ENCODE measurements at places on chromosomes 6 and 20. TPM values are rescaled to one million over a fixed set of nuclear protein-coding genes. Genes with fewer than 3 reads are reported as not detected.

Gene TMEM217
- total RNA-seq: 1.4 TPM

Gene MATN4
- not detected for total RNA-seq

Gene VGLL2
- not detected for total RNA-seq

Gene TPX2
- total RNA-seq: 11.4 TPM

Gene EYA4
- total RNA-seq: 1.00 TPM

GRCh38 chr6:10951675-10952282 lies 64.9 kb downstream of the SYCP2L start:
- no peak for DNase-seq

GRCh38 chr6:169396554-169397163 lies 143.0 kb upstream of the THBS2 start:
- no peak for DNase-seq

DNA sequence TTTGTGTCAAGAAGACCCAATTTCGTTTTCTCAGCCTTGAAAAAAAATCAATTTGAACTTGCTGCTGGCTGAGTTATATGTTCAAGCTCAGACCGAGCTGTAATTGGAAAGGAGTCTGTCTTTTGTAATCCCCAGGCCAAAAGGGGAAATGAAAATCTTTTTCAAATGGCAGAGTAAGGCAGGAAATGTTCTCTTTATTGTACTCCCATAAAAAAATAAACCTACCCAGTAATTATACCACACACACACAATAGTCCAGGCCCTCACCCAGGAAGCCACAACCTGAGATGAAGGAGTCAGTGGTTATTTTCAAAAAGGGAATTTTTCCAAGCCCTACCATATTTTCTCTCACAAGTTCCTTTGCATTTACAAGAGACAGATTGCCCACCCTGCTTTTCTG lies 45.3 kb downstream of the CLIC5 start:
- DNase-seq: no peak

DNA sequence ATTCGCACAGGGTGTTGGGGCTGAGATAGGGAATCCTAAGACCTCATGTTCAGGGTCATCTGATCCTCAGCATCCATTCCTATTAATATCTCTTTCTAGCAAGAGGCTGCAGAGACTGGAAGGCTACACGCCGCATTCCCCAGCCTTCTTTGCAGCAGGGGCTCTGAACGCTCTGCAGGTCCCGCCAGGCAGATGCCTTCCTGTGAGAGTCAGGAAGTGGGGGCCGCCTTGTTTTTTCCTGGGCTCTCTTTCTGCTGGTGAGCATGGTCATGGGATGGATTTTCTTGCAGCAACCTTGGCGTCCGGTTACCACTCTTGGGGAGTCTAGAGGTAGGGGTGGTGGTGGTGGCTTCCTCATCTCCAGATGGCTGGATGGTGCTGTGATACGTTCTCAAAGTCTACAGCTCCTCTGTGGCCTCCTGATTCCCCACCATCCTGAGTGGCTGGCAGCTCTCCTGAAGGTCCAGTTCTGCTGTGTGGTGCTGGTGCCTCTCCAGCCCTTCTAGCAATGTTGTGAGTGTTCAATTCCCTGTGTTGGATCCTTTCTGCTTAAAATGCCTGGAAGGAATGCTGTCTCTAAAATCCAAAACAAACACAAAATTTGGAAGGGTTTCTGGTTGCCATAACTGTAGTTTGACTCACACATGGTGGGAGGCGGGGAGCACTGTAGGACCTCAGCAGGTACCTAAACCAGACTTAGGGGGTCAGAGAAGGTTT lies 111.9 kb downstream of the CEBPB start:
- no peak for DNase-seq

- no peak for DNase-seq
These were observed 136.1 kb downstream of the PDSS2 start for GRCh38 chr6:107323133-107323785.

GRCh38 chr6:125658759-125659431 lies 90.5 kb upstream of the HEY2 start:
- no peak for DNase-seq

DNA sequence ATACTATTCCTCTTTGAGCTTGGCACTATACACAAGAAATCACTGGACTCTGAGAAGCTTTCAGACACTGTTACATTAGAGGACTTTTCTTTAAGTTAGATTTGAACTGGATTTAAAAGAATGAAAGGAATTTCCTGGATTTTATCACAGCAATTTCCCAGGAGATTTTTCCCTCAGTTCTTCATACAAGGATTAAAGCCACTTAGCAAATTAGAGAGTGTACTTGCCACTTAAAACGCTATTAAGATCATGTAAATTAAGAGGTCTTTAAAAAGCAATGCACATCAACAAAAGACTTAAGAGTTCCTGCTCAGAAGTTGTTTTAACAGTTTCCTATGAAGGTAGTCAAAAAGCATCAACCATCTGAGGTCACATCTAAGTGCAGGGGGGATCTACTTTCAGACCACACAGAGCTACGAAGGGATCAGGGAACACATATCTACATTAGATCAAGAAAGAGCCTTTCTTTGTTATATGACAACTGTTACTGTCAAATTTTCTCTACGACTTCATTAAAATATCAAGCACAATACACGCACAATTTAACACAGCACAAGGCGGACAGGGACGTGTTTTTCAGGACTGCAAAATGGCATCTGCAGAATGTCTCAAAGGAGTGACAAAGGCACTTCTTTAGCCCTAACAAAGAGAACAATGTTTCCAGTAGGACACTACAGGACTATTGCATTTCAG lies 65.8 kb downstream of the EPB41L2 start:
- DNase-seq: no peak

GRCh38 chr6:97282238-97282725 lies 734 bp downstream of the MMS22L start:
- no peak for DNase-seq

DNA sequence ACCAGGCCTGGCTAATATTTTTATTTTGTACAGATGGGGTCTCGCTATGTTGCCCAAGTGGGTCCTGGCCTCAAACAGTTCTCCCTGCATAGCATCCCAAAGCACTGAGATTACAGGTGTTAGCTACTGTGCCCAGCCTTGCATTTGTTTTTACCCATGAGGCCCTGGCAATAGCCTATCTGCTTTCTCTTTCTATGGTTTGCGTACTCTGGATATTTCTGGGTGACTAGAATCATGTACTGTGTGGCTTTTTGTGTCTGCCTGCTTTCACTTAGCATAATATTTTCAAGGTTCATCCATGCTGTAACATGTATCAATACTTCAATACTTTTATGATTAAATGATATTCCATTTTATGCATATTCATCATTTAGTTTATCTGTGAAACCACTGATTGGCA lies 451.7 kb downstream of the GRIK2 start:
- no peak for DNase-seq

DNA sequence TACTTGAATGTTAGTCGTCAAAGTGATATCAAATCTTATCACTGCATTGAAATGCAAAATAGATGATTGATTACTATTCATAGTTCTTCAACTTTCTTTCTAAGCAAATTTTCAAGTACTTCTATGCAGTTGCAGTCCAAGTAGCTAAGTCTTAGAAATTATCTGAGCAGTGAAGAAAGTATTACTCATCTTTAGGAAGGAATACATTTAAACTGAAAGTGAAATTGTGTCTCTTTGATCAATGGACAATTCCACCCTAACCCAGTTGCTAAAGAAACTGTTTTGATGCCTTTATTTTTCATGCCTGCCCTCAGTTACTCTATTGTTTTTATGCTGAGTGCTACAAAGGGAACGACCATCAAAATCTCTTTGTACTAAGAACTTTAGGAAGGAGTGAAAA lies 337.4 kb downstream of the GRIK2 start:
- DNase-seq: no peak

DNA sequence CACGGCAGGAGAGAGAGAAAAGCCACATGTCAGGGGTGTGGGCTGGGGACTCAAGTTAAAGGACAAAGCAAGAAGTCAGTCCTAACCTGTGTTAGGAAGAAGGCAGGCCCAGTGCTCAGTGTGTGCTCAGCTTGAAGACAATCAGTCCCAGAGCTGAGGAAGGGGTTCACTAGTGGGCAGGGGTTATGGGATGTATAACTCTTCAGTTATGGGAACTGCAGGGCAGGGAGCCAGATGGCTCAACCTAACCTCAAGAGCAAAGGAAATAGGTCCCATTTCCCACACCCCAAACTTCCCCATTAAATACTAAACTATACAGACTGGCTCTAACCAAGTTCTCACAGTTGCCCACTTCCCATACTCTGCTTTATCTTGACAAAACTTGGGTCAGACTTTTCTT lies 7.4 kb upstream of the SSTR4 start:
- DNase-seq: no peak

DNA sequence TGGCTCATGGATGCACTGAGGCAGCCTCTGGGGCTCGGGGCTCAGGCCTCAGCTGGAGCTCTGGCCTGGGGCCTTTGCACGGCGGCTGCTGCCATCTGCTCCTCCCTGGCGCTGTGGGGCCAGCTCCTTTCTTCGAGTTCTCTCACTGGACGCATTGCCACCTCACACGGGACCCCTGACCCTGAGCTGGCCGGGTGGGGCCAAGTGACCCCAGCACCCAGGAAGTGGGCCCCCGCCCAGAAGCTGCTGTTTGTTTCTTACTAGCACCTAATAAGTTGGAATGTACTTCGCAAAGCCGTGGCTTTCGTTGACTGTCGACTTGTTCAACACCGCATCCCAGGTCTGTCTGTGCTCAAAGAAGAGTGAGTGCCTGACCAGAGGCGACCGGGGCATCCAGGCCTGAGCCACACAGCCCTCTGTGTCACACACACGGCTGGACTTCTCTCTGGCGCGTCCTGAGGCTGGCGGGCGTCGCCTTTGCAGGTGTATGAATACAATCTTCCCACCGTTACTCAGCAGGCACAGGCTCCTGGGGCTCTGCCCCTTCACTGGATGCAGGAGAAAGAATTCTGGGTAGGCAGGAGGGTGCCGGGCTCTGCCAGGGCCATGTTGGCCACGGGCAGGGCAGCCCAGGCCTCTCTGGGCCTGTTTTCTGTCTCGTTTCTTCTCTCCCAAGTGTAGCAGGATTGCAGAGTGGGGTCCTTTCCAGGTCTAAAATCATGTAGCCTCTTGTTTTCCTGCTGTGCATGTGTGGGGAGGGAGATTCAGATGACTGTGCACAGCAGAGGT lies 112.9 kb downstream of the DLL1 start:
- no peak for DNase-seq

- DNase-seq: no peak
These were observed 1.4 kb downstream of the RPRD1B start for GRCh38 chr20:38034961-38035360.

DNA sequence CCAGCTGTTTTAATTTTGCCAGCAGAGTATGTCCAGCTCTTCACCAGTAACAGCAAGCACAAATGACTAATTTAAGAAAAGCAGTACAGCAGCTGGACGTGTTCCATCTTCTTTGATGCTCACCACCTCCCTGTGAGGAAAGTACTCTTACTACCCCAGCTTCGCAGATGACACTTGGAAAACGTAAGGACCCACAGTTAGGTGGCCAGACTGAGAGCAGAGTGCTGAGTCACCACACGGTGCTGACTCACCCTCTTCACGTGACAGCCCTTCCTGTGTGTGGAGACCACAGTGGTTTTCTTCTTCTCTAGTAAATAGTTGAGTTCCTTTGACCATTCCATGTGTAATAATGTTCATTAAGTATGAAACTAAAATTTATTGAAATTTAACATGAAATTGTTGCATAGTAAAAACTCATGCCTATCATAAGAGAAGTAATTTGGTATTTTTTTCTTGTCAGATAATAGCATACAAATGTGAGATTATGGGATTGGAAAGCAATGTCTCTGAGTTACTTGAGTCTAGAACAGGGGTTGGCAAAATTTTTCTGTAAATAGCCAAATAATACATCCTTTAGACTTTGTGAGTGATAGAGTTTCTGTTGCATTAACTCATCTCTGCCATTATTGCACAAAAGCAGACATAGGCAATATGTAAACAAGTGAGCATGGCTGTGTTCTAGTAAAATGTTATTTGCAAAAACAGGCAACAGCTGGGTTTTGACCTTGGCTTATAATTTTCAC lies 76.6 kb downstream of the SLX4IP start:
- peak; percentile 51 for DNase-seq

DNA sequence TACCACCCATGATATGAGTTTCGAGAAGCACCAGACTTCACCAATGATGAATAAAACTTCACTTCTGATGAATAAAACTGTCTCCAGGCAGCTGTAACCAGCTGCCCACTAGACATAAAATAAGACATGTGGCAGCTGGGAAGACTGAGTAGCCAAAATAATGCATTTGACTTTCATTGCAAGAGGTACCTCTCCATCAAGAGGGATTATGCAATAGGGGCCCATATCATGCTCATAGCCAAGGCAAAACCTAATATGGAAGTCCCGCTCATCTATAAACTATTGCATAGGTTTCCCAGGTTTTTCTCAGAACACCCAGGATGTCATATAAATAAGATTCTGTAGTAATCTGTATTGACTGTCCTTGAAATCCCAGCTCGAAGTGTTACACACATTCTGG lies 155.5 kb downstream of the SIM1 start:
- no peak for DNase-seq

DNA sequence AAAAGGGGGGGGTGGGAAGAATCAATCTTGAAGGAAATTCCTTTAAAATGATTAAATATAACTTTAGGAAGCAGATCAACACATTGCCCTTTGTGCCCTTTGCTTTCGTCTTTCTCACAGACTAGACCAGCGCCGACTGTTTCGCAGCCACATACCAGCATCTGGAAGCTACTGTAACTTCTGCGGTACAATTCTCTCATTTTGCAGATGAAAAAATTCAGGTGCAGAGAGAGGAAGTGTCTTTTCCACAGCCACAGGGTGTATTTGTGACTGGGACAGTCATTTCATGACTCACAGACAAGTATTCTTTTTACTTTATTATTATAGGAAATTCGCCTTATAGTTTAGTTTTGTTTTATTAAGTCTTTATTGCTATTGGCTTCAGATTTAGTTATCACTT lies 84.2 kb downstream of the UST start:
- DNase-seq: no peak

DNA sequence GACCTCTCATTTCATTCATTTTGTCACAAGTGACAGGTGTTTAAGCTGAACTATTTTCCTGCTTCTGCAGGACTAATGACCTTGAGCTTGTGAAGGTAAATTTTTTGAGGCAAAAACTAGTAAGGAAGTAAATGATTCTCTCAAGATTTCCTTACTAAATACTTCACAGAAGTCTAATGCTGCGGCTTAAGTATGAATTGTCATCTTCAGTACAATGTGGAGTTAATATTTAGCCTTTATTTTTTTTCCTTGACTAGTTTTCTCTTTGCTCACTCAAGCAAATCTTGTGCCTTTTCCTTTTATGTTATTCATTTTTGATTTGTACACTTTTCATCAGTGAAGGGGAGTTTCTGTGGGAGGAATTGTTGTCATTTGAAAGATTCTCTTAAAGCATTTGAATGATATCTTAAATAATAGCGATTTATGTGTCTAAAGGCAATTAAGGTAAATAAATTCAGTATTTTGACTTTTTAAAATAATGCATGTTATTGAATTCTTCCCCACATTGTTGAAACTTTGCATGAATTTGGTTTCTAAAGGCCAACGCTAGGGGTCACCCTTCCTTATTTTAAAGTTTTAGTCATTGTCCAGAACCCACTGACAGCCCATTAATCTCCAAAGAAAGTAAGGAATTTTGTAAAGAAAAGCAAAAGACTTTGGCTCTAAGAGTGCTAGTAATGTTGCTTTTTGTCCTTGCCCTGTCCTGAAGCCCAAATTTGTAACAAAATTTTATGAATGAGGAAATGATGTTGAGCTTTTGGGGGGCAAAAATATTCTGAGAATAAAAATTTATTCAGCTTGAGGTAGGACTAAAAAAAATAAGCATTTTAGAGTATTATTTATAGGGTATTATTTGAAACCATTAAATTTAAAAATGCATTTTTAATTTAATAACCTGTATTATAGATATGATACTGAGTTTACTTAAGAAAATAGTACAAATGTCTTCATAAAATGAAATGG lies 157.4 kb upstream of the LAMA2 start:
- DNase-seq: no peak

- DNase-seq: no peak
These were observed 24.0 kb downstream of the MTFR2 start for GRCh38 chr6:136226027-136226673.
